ENCODE measurements at places on chromosomes 3 and 15. TPM values are rescaled to one million over a fixed set of nuclear protein-coding genes. Genes with fewer than 3 reads are reported as not detected.

Gene ZNF639
- total RNA-seq, result 51.8 TPM

Gene TRAT1
- not detected for total RNA-seq

Gene BHLHE40
- 70.2 TPM for total RNA-seq

Gene VPS33B
- 10.0 TPM for total RNA-seq

DNA sequence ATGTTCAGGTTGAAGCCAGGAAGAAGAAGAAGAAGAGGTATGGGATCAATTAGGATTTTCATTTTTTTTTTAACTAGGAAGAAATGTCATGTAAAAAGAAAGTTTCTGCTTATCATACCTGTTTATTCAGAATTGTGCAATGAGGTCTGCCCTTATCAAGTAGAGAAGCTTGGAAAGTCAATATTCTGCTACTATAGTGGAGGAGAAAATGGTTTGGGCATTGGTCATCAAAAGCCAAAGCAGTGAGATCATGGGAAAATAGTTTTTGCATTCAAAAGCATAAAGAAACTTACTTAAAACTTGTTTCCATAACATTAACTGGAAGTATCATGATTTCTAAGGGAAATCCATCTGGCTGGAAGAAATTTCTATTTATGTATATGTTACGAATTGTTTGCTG lies 1239.2 kb downstream of the NSUN3 start:
- H3K4me1 ChIP-seq, result no peaks in the 10 kb centered on the region
- no peak overlapping the region for H3K27ac ChIP-seq

DNA sequence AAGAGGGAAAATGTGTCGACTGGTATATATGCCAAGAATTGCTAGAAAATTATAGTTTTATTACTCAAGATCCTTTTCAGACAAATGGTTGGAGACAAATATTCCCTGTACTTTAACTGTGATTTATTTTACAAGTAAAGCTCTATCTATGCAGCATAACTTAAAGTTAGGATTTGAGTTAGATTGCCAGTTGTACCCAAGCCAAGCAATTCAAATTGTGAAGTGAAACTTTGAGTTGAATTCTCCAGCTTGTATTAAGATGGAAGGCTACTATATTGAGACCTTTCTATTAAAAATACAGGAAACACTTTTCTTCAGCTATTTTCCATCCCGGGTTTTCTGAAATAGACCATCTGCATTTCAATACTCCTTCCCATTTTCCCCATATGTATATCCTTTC lies 333.1 kb upstream of the RBMS3 start:
- no peak for DNase-seq
- no peaks in the 10 kb centered on the region for H3K27me3 ChIP-seq
- no peaks in the 10 kb centered on the region for H3K36me3 ChIP-seq
- H3K4me1 ChIP-seq, result peaks cover 7% of the 10 kb centered on the region
- H3K4me3 ChIP-seq, result no peak overlapping the region
- no peak overlapping the region for H3K27ac ChIP-seq

DNA sequence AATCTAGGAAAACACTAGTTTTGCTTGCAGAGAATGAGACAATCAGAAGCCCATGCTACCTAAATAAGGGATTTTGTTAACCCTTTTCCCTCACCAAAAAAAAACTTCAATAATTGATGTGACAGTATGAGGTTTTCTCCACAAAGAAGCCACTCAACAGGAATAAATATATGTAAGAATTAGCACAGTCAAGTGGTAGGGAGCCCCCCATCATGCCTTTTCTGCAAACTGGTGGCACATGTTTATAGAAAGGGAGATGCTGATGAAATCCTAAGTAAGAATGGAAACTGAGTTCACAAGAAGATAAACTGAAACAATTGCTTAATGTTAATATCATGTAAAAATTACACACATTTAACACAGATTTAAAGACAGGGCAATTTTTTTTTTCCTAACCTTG lies 51.0 kb downstream of the PHC3 start:
- peaks cover 29% of the 10 kb centered on the region for H3K36me3 ChIP-seq
- no peak overlapping the region for H3K27ac ChIP-seq
- no peak overlapping the region for H3K4me3 ChIP-seq
- no peak for DNase-seq
- H3K4me1 ChIP-seq, result no peaks in the 10 kb centered on the region

DNA sequence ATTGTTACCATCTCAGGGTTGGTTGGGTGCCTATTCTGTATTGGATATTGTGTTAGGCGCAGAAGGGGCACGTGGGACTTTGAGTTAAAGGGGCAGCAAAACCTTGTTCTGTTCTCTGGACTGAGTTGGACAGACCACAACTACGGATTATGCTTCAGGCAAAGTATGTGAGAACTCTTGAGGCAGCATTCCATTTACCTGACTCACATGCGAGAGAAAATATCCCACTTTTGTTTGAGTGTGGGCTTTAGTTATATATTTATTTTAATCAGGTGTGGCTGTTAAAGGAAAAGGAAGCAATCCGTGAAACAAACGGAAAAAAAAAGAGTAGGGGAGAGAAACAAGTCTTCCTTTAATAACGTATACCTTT lies 627 bp upstream of the PLS1 start:
- H3K27me3 ChIP-seq, result no peaks in the 10 kb centered on the region
- peak overlapping the region; percentile 46 for H3K27ac ChIP-seq
- H3K4me1 ChIP-seq, result peaks cover 13% of the 10 kb centered on the region
- peak; percentile 42 for DNase-seq
- no peaks in the 10 kb centered on the region for H3K36me3 ChIP-seq
- H3K4me3 ChIP-seq, result peak overlapping the region; percentile 84

DNA sequence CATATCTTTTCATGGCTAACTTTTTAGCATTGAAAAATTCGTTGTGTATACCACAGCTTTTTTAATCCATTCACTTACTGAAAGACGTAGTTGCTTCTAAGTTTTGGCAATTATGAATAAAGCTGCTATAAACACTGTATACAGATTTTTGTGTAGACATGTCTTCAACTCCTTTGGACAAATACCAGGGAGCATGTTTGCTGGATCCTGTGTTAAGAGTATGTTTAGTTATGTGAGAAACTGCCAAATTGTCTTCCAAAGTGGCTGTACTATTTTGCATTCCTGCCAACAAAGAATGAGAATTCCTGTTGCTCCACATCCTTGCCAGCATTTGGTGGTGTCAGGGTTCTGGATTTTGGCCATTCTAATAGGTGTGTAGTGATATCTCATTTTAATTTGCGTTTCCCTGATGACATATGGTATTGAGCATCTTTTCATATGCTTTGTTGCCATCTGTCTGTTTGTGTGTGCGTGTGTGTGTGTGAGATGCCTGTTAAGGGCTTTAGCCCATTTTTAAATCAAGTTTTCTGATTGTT lies 87.5 kb downstream of the TNFAIP8L3 start:
- H3K27ac ChIP-seq, result no peak overlapping the region
- no peak overlapping the region for H3K4me3 ChIP-seq
- no peaks in the 10 kb centered on the region for H3K27me3 ChIP-seq
- peaks cover 4% of the 10 kb centered on the region for H3K4me1 ChIP-seq
- no peak for DNase-seq

- DNase-seq, result no peak
- H3K27me3 ChIP-seq, result no peaks in the 10 kb centered on the region
- no peak overlapping the region for H3K4me3 ChIP-seq
- H3K4me1 ChIP-seq, result no peaks in the 10 kb centered on the region
- no peaks in the 10 kb centered on the region for H3K36me3 ChIP-seq
Measured at GRCh38 chr15:26065723-26066122, 202.6 kb upstream of the ATP10A start.

- no peak overlapping the region for H3K27ac ChIP-seq
- peaks cover 5% of the 10 kb centered on the region for H3K4me1 ChIP-seq
- no peak for DNase-seq
- no peak overlapping the region for H3K4me3 ChIP-seq
- H3K36me3 ChIP-seq, result no peaks in the 10 kb centered on the region
Measured at GRCh38 chr3:14647976-14648955, 3.3 kb upstream of the CCDC174 start.
